Aorta (tissue), 5 donors: ENCODE measurements at places on chromosomes 12 and 14. TPM values are rescaled to one million over a fixed set of nuclear protein-coding genes. Genes with fewer than 3 reads are reported as not detected.

The RD3L gene
- not detected for polyA plus RNA-seq

The FAM90A1 gene
- not detected for polyA plus RNA-seq

The GCH1 gene
- 1.3 TPM for polyA plus RNA-seq

DNA sequence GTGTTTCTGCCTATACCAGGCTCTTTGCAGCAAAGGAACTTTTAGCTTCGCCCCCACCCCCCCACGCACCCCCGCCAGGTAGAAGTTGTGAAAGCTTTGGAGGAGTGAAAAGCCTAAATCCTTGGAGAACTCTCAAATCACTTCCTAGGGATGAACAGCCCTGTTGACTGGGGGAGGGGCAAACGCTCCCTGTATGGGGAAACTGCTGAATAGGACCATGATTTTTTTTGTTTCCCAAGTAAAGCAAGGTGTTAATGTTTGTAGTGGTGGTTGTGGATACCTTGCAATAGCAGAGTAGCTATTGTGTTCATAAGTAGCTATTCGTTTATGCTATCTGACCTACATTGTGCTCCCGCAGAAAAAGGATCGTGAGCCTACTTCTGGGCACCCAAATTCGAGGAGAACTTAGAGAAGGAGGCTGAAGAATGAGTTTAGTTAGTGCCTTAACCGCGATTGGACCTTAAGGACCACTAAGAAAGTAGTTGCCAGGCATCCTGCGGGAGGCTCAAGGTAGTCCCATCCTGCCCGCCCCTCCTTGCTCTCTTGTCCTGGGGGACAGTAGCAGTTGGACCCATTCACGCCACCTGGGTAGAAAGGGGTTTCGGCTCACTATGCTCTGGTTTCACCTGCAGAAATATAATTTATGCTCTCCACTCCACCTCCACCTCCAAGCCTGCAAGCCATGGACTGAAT, 901 bp upstream of the NFKBIA start:
- no peaks in the 10 kb centered on the region for H3K27me3 ChIP-seq
- H3K4me1 ChIP-seq, result peaks cover 3% of the 10 kb centered on the region
- H3K4me3 ChIP-seq, result peak overlapping the region; percentile 94
- H3K36me3 ChIP-seq, result peaks cover 5% of the 10 kb centered on the region
- peak overlapping the region; percentile 93 for H3K27ac ChIP-seq

DNA sequence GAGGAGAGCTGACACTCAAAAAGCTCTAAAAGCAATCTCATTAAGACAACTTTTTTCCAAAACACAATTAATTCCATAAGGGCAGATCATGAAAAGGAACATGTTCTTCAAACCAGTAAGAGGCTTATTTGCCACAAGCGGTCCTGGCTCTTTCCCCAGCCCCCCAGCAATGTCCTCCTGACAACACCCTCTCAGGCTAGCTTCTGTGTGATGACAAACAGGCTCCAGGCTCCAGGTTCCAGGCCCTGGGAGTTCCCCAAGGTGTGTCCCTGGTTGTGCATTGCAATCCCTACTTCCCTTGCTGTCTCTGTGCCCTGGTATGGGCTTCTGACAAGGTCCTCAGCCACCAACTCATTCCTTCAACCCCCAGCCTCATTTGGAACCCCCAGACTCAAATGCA, 8.9 kb downstream of the HVCN1 start:
- peaks cover 3% of the 10 kb centered on the region for H3K36me3 ChIP-seq
- no peak overlapping the region for H3K27ac ChIP-seq
- H3K4me1 ChIP-seq, result no peaks in the 10 kb centered on the region
- DNase-seq, result no peak

GRCh38 chr12:123075646-123076171, 75.2 kb downstream of the PITPNM2 start:
- H3K36me3 ChIP-seq, result no peaks in the 10 kb centered on the region
- no peak overlapping the region for H3K4me3 ChIP-seq
- H3K4me1 ChIP-seq, result no peaks in the 10 kb centered on the region
- H3K27ac ChIP-seq, result no peak overlapping the region
- no peak for DNase-seq

DNA sequence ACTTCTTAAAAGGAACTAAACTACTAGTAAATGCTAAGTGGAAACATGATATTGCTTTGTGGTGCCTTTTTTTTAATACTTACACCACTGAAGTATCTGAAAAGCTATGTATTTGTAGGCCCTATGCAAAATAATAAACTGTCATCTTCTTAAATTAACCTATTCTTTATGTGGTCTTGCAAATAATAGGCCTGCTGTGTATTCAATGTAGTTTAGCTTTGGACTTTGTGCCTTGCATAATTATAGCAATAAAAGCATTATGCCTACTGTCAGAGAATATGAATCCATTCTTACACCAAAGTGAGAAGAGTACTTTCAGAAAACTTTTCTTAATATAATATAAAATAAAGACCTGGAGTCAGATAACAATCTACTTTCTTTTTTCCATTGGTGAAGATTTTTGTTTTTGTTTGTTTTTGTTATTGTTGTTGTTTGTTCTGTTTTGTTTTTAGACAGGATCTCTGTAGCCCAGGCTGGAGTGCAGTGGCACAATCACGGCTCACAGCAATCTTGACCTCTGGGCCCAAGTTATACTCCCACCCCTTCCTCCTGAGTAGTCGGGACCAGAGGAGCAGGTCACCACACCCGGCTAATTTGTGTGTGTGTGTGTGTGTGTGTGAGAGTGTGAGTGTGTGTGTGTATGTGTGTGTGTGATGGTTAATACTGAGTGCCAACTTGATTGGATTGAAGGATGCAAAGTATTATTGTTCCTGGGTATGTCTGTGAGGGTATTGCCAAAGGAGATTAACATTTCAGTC, 213.8 kb downstream of the SLC6A15 start:
- H3K27me3 ChIP-seq, result no peaks in the 10 kb centered on the region
- H3K4me1 ChIP-seq, result no peaks in the 10 kb centered on the region
- H3K27ac ChIP-seq, result no peak overlapping the region
- H3K36me3 ChIP-seq, result no peaks in the 10 kb centered on the region
- no peak overlapping the region for H3K4me3 ChIP-seq
- no peak for DNase-seq

GRCh38 chr12:31263661-31264060, 62.3 kb downstream of the SINHCAF start:
- no peaks in the 10 kb centered on the region for H3K27me3 ChIP-seq
- DNase-seq, result no peak
- no peaks in the 10 kb centered on the region for H3K36me3 ChIP-seq
- no peak overlapping the region for H3K27ac ChIP-seq

- no peaks in the 10 kb centered on the region for H3K4me1 ChIP-seq
- no peaks in the 10 kb centered on the region for H3K27me3 ChIP-seq
- DNase-seq, result no peak
- no peak overlapping the region for H3K27ac ChIP-seq
These were observed 471 bp downstream of the MTRFR start for GRCh38 chr12:123233505-123234308.

- H3K36me3 ChIP-seq, result no peaks in the 10 kb centered on the region
- peak overlapping the region; percentile 97 for H3K27ac ChIP-seq
- H3K27me3 ChIP-seq, result no peaks in the 10 kb centered on the region
These were observed 4.3 kb upstream of the MMP19 start for GRCh38 chr12:55847033-55847432.

DNA sequence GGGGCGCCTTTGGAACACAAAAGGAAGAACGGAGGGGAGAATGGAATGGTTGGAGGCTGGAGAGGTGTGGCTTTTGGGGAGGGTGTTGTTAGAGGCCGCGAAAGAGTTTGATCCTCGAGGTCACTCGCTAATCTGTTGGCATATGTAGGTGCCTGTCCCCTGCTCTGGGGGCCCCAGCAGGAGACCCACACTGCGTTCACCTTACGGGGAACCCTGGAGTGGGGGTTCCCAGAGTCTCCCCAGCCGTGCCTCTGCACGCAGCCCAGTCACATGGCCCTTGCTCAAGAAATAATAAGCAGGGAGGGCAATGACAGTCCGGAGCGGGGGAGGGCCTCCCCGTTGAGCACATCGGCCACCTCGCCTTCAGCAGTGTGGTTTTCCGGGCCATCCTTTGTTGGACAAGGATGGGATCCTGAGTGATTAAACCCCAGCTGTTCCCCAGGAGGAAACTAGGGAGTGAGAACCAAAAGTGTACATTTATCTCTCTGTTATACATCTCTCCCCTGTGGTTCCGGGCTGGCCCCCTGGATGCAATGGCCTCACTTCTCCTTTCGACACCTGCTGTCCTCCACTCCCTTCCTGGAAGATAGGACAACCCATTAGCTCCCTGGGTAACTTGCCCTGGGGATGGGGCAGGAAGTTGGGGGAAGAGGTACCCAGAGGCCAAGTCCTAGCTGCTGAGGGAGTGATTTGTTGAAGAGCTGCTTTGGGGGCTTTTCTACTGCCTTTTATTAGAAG, 1.3 kb downstream of the PLEKHG3 start:
- no peak for DNase-seq
- peak overlapping the region; percentile 62 for H3K27ac ChIP-seq
- no peaks in the 10 kb centered on the region for H3K36me3 ChIP-seq
- no peaks in the 10 kb centered on the region for H3K27me3 ChIP-seq
- H3K4me1 ChIP-seq, result no peaks in the 10 kb centered on the region

DNA sequence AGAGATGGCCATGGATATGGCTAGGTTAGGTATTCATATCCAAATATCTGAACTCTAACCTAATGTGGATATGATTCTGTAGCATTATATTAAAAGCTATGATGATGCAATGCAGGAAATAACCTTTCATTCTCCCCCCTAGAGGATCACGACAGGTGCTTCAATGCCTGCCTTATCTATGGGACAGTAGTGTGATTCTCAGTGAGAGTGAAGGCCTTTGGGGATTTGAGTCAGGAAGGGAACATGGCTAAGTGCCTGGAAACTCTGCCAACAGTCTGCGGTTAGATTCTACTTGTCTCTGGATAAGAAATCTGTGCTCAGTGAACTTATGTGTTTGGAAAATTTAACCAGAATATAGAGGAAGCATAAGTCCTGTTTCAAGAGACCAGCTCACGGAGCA, 81.8 kb downstream of the SLC38A1 start:
- H3K27ac ChIP-seq, result no peak overlapping the region
- DNase-seq, result no peak
- H3K27me3 ChIP-seq, result no peaks in the 10 kb centered on the region
- H3K36me3 ChIP-seq, result peaks cover 2% of the 10 kb centered on the region

DNA sequence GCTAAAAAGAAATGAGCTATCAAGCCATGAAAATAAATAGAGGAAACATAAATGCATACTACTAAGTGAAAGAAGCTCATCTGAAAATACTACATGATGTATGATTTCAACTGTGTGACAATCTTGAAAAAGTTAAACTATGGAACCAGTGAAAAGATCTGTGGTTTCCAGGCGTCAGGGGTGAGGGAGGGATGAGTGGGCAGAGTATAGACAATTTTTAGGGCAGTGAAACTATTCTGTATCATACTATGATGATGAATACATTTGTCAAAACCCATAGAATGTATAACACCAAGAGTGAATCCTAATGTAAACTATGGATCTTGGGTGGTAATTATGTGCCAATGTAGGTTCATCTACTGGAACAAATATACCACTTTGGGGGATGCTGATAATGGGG, 21.3 kb downstream of the SPX start:
- H3K27me3 ChIP-seq, result no peaks in the 10 kb centered on the region
- no peak overlapping the region for H3K4me3 ChIP-seq
- no peak overlapping the region for H3K27ac ChIP-seq
- no peaks in the 10 kb centered on the region for H3K36me3 ChIP-seq
- no peaks in the 10 kb centered on the region for H3K4me1 ChIP-seq
- DNase-seq, result no peak

DNA sequence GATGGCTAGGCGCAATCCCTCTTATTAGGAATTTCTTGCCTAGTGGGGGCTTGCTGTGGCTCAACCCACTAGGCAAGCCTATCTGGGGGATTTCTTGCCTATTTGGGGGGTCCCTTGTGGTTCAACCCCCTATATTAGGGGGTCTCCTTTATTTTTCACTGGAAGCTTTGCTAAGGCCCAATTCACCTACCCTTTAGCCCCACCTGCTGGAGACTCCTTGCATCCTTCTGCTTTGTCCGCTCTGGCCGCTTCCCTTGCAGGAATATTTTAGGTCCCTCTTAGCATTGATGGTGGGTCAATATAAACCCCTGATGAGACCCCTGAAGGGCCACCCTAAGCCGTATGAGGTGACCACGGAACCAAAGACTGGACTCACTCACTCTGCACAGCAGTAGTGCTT, 1552.1 kb downstream of the AACS start:
- H3K4me3 ChIP-seq, result no peak overlapping the region
- no peak overlapping the region for H3K27ac ChIP-seq
- H3K4me1 ChIP-seq, result no peaks in the 10 kb centered on the region
- no peak for DNase-seq
- no peaks in the 10 kb centered on the region for H3K36me3 ChIP-seq
- no peaks in the 10 kb centered on the region for H3K27me3 ChIP-seq

- peaks cover 3% of the 10 kb centered on the region for H3K4me1 ChIP-seq
- H3K27me3 ChIP-seq, result no peaks in the 10 kb centered on the region
These were observed 115.5 kb downstream of the DYRK2 start for GRCh38 chr12:67764055-67764454.

DNA sequence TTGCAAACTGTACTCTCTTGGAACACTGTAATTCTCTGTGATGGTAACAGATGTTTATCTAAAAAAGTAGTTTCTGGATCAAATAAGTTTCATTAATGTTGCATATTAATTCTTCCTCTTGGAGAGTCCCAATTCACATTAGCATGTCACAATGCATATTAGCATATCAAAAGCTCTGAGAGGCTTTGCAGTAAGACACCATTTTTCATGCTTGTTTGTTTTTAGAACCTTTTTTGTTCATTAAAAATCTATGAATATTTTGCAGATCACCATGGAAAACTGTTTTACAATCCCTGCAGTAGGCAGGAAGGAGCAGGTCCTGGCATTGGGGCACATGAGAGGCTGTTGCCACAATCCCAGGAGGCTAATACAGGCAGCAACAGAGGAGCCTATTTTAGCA, 180.7 kb downstream of the KCNH5 start:
- no peaks in the 10 kb centered on the region for H3K36me3 ChIP-seq
- H3K4me1 ChIP-seq, result no peaks in the 10 kb centered on the region
- DNase-seq, result no peak
- H3K27me3 ChIP-seq, result no peaks in the 10 kb centered on the region
- no peak overlapping the region for H3K4me3 ChIP-seq

DNA sequence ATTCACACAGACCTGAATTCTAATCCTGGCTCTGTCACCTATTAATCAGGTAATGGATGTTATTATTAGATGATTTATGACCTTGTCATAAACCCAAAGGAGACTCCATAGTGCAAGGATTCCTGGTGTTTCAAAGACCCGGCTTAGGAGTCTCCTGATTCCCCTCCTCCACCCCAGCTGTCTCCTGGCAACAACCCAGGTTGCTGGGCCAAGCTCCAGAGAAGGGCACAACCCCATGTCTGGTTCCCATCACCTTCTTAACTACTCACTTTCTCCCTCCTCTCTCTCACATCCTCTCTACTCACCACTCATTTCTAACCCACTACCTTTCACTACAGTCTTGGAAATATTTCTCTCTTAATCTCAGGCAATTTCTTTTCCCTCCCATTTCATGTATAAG, 41.6 kb downstream of the RHOJ start:
- H3K4me1 ChIP-seq, result peaks cover 4% of the 10 kb centered on the region
- no peak overlapping the region for H3K4me3 ChIP-seq

- DNase-seq, result peak; percentile 80
- H3K4me3 ChIP-seq, result peak overlapping the region; percentile 92
- no peaks in the 10 kb centered on the region for H3K4me1 ChIP-seq
- H3K36me3 ChIP-seq, result no peaks in the 10 kb centered on the region
- no peaks in the 10 kb centered on the region for H3K27me3 ChIP-seq
- no peak overlapping the region for H3K27ac ChIP-seq
These were observed 629 bp downstream of the KCNMB4 start for GRCh38 chr12:70366581-70367257.

GRCh38 chr12:3351731-3352130, 139.3 kb upstream of the PRMT8 start:
- no peak overlapping the region for H3K4me3 ChIP-seq
- H3K27me3 ChIP-seq, result no peaks in the 10 kb centered on the region
- H3K36me3 ChIP-seq, result no peaks in the 10 kb centered on the region
- H3K4me1 ChIP-seq, result no peaks in the 10 kb centered on the region

GRCh38 chr14:64857979-64858744, 21.5 kb downstream of the SPTB start:
- no peak overlapping the region for H3K4me3 ChIP-seq
- no peaks in the 10 kb centered on the region for H3K4me1 ChIP-seq
- H3K36me3 ChIP-seq, result no peaks in the 10 kb centered on the region
- H3K27ac ChIP-seq, result no peak overlapping the region
- DNase-seq, result no peak
- H3K27me3 ChIP-seq, result no peaks in the 10 kb centered on the region
